ENCODE measurements at places on chromosomes 2 and 18.

- DNase-seq: no peak
Measured at GRCh38 chr2:81195017-81195773, 890.6 kb upstream of the LRRTM1 start.

GRCh38 chr2:10109311-10109710 is 13.2 kb upstream of the RRM2 start:
- DNase-seq: no peak

DNA sequence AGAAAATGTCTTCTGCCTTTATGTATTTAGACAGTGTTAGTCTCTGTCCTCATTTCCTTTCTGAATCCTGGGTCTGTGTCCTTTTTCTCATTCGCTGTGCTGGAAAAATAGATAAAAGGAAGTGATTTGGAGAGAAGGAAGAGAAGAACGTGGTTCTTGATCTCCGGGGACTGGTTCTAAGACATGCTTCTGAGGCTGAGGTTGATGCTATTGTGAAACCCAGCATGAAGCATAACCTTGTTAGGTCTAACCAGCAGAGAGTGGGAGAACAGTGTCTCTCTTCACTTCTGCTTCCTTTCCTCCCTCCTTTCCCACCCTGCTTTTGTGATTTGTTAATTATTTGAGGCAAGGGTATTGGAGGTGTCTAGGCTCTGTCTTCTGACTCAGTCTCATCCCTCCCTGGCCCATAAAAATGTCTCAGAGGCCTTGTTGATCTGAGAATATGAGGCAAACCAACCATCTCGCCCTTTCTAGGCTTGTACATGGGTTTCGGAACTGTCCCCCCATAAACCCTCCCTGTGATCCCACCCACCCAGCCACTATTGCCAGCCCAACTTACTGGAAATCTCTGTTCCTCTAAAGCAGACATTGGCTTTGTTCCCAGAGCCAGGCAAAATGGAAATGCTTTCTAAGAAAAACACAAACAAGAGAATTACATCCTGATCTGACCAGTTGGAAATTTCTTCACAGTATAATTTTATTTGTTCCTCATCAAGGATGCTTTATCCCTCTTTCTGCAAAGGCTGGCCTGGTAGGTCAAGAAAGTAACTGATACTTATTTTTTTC is 360.6 kb upstream of the TNP1 start:
- peak; percentile 37 for DNase-seq

GRCh38 chr2:132779206-132779721 is 109.3 kb upstream of the LYPD1 start:
- no peak for DNase-seq

DNA sequence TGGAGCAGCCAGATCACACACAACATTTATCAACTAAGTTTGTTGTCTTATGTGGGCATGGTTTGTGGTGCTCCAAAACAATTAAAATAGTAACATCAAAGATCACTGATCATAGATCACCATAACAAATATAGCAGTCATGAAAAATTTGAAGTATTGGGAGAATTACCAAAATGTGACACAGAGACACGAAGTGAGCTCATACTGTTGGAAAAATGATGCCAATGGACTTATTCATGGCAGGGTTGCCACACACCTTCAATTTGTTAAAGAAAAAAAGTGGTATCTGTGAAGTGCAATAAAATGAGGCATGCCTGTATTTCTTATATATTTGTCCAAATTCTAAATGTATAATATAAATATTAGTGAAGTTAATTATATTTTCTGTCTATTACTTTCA is 42.9 kb upstream of the CABYR start:
- DNase-seq: no peak

- DNase-seq: no peak
Measured at GRCh38 chr2:30899516-30900054, 92.3 kb upstream of the CAPN13 start.

- DNase-seq: no peak
Measured at GRCh38 chr2:233353101-233353768, 1.1 kb upstream of the DGKD start.

DNA sequence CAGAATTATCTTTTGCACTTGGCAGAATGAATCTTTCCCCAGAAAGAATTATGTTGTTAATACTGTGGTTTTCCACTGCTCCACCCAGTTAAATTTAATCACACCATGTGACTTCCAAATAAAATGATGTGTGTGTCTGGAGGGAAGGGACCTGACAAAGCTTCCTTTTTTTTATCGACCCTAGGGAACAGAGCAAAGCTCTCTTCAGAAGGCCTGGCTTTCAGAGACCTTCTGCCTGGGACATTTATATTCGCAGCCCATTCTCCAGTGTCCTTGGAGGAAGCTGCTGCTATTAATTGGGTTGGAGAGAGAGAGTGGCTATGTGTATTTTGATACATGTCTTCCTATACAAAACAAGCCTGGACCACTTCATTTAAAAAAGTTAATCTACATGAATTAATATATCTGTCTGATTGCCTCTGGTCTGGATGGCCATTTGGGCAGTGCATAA is 233.7 kb downstream of the PRKCE start:
- DNase-seq: no peak

All from LNCaP clone FGC (cell line).